Tibial nerve (tissue), 4 donors: ENCODE measurements at places on chromosomes 2 and 18. TPM values are rescaled to one million over a fixed set of nuclear protein-coding genes. Genes with fewer than 3 reads are reported as not detected.

Gene LHCGR
- total RNA-seq, result 3.6 TPM

Gene MOGAT1
- not detected for total RNA-seq

Gene REG1A
- total RNA-seq, result 30.9 TPM

Gene ADGRF3
- total RNA-seq, result not detected

Gene KLHL41
- 0.90 TPM for total RNA-seq

Gene FBXO36
- 2.7 TPM for total RNA-seq

- no peak for DNase-seq
These were observed 20.3 kb upstream of the ZBTB14 start for GRCh38 chr18:5315838-5316237.

DNA sequence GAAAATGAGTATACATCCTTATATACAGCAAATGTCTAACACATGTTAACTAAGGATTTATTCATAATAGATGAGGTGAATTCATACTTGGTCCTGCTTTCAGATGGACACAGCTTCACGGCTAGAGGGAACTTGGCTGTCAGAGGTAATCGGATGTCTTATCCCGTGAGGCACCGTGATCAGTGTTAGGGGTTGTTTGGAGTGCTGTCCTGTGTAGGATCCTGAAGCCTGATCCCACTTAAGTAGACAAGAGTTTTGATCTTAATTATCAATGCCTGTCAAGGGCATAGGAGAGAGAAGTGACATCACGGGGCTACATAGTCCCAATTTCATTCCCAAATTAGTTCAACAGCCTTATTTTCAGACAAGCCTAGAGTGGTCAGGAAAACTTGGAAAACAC, 204.6 kb downstream of the RNF144A start:
- no peak for DNase-seq

- no peak for DNase-seq
These were observed 1.7 kb downstream of the EGR4 start for GRCh38 chr2:73291461-73292315.

GRCh38 chr2:143584936-143585335, 455.7 kb downstream of the ARHGAP15 start:
- no peak for DNase-seq

DNA sequence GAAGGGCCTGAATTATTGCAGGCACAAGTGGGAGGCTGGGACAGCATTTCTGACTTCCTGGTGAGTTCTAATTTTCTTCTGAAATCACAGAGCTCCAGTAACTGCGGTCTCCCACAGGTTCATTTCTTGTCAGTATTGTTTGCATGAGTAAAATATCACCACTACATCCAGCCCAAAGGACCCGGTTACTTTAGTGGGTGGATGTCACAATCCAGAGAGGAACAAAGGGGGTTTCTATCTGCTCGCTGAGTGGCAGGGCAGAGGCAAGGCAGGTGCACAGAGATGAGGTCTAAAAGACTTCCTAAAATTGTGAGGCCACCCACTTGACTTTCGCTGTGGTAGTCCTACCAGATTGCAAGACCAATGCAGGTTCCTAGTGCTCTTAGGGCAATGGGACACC, 800.4 kb upstream of the ID2 start:
- no peak for DNase-seq

GRCh38 chr2:233084488-233084887, 24.3 kb downstream of the INPP5D start:
- DNase-seq, result no peak

DNA sequence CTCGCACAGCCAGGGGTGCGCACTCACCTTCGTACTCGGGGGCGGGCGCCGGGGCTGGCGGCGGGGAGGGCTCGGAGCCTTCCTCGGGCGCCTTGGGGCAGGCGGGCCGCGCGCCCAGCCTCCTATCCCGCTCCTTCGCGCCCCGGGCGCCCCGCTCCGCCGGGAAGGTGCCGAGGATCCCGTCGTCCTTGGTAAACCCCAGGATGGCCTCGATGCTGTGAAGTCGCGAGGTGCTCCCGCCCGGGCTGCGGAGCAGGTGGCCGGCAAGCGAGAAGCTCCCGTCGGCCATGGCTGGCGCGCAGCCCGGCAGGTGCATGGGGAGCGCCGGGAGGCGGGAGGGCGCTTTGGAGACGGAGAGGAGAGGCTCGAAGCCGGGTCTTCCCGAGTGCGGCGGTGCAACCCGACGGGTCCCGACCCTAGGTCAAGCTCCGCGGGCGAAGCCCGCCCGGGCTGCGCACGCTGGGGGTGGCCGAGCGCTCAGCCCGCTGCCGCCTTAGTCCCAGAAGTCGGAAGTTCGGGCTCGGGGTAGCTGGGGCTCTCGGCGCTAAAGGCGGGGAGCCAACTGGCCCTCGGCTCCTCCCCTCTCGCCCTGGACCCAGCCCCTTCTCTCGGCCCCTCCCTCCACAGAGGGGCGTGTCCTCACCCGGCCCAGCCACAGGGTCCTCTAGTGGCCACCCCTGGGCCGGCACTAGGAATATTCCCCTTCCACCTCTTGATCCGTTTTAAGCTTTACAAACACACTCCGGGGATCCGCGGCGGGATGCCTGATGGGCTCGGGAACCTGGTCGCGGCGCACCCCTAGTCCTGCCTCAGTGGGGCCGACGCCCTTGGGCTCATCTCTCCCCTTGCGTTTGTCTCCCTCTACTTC, at the start of gene RAX:
Gene RAX, minus strand, starts transcription at position 564 of the 868 bp plus-strand sequence. Its CDS starts 248 bp downstream, at position 316.
- no peak for DNase-seq

GRCh38 chr18:46152436-46152807, 48.2 kb downstream of the HAUS1 start:
- DNase-seq, result no peak

- no peak for DNase-seq
These were observed 45.0 kb upstream of the MTCL1 start for GRCh38 chr18:8660316-8660715.
